ENCODE measurements at places on chromosomes 7 and 10. TPM values are rescaled to one million over a fixed set of nuclear protein-coding genes. Genes with fewer than 3 reads are reported as not detected.

DNA sequence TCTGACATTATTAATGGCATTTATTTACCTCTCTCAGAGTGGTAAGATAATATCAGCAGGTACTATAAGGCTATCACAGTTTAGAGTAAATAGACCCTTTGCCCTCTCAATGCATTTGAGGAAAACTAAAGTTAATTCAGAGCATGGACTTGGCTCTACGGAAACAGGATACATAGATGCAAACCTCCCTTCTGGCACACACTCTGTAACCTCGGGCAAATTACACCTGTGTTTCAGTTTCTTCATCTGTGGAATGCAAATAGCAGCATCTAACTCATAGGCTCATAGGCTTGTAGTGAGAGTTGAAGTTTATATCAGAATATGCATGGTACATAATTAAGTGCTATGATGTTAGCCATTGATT lies 5.6 kb downstream of the RAPGEF5 start:
- no peak for DNase-seq

DNA sequence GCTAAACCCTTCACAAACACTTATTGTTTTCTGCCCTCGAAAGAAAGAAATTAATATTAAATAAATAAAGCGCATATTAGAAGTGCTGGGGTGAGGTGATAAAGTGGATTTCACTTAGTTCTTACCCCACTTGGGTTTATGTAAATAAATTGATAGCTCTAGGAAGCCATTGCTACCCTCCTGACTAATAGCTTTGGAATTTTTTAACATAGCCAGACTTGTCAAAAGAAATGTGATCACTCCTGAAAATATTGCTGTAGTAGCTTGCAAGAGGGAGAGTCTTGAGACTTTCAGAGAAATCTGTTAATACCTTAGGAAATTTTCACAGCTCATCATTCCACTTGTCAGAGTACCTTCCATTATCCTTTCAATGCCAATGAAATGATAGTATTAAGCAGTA lies 7.6 kb downstream of the ARL5B start:
- DNase-seq = no peak

GRCh38 chr7:117784315-117784714 lies 88.9 kb downstream of the CTTNBP2 start:
- no peak for DNase-seq

DNA sequence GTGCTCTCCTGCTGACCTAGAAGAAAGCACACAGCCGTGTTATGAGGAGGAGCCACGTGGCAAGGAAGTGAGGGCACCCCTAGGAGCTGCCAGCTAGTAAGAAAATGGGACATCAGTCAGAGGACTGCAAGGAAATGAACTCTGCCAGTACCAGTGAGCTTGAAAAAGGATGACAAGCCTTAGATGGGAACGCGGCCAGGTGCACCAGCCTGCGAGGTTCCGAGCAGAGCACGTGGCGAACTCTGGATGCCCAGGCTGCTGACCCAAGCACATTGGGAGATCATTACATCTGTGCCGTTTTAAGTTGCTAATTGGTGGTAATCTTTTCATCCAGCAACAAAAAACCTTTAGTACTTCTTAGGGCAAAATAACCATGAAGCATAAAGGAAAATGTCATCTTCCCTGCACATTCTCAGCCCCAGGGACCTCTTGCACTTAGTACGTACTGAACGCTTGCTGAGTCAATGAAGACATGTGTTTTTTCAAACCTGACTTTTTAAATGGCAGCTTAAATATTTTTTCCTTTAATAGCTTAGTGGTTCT lies 69.4 kb downstream of the AMZ1 start:
- peak; percentile 91 for DNase-seq

UNCX gene
- total RNA-seq = not detected

DNA sequence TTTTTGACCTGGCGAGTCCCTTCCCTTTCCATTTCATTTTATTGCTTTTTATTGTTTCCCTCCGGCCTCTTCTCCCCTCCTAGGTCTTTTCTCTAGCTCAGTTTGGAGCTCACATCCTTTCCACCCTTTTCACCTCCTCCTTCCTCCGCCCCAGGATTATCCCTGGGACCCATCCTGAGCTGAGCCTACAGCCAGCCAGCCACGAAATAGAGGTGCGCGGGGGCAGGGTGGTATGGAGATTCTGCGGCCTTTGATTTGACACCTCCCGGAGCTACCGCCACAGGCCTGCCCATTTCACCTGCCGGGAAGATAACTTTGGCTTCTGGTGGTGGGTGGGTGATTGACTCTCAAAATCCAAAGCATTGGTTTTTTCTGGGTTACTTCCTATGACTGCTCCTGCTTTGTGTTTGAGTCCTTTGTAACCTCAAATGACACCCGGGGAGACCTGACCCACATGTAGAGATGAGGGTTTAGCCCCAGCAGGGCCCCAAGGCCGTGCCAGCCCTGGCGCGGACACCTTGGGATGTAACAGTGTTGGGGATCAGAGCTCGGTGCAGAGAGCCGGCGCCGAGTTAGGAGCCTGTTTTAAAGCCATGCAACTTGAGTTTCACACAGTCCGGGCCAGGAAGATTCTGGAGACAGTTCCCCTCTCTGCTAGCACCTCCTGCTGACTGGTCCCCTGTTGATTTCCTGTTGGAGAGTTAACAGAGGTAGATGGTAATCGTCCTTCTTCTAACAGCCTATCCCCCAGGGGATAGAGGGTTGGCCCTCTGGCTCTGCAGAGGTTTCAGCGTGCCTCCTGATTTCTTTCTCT lies 1.5 kb downstream of the DUSP5 start:
- DNase-seq = peak; percentile 40

GRCh38 chr7:103811997-103812396 lies 177.5 kb downstream of the RELN start:
- DNase-seq = no peak

TMEM26 gene
- total RNA-seq = 0.25 TPM

GRM3 gene
- total RNA-seq = not detected

GRCh38 chr7:133109816-133110215 lies 27.9 kb upstream of the CHCHD3 start:
- DNase-seq = no peak

GRCh38 chr10:56805022-56805421 lies 444.0 kb upstream of the ZWINT start:
- no peak for DNase-seq

DNA sequence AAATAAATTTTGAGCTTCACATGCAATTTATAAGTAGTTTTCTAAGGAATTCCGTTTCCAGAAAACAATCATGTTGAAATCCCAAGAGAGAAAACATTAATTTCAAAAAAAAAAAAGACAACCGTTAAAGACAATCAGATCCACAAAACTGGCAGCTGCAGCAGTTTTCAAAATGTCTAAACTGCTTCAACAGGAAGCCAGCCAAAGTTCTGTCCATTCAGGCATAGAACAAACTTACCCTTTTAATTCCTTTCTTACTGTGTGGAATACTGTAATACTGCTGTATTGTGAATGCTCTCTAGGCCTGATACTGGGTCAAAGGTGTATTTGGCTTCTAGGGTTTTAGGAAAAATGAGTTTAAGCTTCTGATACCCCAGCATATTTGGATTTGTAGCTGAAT lies 31.6 kb downstream of the HOXA1 start:
- peak; percentile 22 for DNase-seq

GRCh38 chr10:50415292-50415691 lies 164.0 kb upstream of the ASAH2 start:
- no peak for DNase-seq

DNA sequence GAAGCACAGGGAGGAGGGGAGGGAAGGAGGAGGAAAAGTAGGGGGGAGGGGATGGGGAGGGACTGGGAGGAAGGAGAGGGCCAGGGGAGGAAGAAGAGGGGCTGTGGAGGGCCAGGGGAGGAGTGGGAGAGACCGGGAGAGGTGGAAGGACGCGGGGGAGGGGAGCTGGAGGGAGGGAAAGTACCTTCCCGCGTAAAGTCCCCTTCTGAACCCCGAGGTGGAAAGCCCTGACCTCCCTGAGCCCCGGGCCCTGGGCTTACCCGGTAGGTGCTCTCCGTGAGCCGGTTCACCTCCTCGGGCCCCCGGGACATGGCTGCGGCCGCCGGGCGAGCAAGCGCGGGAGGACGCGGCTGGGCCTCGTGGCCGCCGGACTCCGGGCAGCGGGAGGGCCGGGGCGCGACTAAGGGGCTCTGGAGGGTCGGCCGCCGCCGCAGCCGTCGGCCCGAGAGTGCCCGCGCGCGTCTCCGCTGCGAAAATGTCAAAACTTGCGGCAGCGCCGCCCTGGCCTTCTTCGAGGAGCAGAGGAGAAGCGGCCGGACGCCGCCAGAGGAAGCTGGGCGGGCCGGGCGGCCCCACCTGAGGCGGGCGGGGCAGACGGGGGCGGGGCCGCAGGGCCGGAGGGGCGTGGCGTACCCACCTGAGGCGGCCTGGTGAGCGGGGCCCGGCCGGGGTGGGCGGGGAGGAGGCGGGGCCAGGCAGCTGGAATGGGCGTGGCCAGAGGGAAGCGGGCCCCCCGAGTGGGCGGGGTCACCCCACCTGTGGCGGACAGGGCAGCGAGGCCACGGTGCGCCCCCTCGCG lies at the start of gene BAIAP2L1:
TSS of gene BAIAP2L1 (minus strand) at position 549 of the 799 bp plus-strand sequence. CDS start at position 311, 238 bp downstream.
- DNase-seq = peak; percentile 76

CREB5 gene
- total RNA-seq = 18.5 TPM

GRCh38 chr10:127278001-127278400 lies 81.6 kb upstream of the INSYN2A start:
- DNase-seq = no peak

DNA sequence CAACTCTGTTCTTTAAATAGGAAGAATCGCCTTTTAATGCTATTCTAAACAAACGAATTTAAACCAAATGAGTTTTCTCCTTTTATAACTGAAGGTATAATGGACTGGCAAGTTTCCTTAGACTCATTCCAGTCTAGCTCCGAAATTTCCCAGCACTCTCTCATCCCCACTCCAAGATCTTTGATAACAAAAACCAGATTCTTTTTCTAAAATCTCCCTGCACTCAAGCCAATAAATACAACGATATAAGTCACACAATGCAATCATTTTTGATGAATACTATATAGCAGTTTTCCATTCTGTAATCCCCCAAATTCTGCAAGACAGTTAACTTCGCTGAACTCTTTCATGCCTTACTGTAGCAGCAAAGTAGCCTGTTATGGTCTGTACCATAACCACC lies 1.9 kb downstream of the OGA start:
- DNase-seq = no peak

DNA sequence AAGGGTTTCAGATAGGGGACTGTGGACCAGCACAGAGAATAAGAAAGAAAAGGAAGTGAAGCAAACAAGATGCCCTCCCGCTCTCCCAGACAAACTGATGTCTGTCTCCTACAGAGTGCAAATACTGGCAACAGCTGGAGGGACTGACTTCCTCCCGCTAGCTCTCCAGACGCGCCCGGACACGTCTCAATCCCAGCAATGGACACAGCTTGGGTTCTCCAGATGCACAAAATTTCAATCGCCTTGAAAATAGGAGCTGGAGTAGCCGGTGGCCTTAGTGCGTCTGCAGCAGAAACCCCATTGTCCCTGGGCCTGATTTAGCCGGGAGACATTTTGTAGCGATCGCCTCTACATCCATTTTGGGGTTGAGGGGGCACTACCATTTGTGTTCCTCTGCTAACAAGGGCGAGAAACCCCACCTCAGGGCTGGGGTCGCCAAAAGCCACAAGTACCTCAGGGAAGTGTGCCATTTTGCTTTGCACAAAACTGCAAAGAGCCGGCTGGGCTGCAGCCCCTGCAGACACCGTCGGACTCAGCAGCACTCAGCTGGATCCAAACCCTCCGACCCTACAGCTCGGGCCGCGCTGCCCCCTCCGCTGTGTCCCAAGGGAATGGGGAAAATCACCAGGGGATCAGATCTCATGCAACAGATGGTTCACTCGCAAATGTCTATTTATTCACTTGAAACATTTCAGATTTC lies 5.9 kb downstream of the CPA2 start:
- no peak for DNase-seq

DNA sequence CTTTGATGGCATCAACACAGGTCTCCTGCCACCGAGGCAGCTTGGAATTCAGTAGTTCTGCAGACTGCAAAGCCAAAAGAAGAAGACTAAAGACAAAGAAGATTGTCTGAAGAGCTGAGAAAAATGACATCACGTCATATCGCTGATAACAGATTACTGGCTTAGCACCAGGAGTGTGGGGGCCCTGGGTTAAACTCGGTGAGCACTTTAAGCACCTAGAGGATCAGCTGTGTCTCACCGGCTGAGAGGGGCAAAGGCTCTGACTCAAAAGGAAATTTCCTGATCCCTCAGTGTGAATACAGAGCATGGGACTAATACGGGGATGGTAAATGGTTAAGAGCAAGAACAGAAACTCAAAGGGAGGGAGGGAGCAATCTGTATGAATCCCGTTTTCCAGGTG lies 30.7 kb downstream of the BRI3 start:
- DNase-seq = no peak

AKR1E2 gene
- 0.37 TPM for total RNA-seq

DNA sequence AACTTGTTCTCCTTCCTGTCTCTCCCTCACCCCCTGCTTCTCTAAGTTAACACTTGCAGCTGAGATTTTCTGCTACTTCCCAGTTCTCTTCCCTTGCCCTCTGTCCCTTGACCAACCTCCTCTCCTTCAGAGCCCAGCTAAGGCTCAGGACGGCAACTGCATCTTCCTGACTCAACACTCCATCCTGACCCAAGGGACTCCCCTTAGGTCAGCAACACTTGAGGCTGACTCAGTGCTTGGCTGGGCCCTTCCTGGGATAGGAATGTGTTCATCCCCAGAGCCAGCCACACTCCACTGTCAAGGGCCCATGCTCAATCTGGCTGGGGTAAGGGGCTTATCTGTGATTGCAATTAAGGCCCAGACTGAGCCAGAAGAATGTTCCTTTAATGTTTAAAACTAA lies 3.4 kb downstream of the CALHM2 start:
- DNase-seq = peak; percentile 82

NUTM2B gene
- total RNA-seq = 0.92 TPM

DNA sequence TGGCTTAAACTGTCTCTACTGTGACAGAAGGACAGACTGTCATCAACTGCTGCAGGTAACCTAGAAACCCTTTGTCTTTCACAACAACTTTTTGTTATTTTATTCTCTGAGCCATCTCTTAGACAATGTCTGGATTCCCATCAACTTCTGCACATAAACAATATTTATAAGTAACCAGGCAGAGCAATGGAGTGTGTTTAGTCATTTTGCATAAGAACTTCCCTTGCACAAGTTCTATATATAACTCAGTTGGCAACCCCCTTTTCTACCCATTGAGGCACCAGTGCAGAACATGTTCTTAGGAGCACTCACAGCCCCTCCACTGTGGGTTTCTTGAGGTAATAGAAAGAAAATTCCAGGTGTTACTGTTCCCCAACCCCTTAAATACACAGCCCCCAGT lies 65.0 kb upstream of the IL6 start:
- no peak for DNase-seq

DNA sequence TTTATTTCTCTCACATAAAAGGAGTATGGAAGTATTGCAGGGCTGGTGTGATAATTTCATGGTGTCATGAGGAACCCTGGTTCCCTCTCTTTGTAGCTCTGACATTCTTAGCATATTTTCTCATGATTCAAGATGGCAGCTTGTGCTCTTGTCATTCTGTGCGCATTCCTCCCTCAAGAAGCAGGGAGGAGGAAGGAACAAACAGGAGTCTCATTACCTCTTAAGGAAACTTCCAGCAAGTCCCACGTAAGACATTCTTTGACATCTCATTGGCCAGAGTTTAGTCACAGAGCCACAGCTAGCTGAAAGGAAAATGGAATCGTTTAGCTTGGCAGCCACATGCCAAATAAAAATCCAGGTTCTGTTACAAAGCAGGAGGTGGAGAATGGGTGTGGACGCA lies 546.8 kb downstream of the LRMDA start:
- no peak for DNase-seq
